ENCODE measurements at places on chromosomes 1 and 21.

GRCh38 chr1:231419738-231420298 is 2.3 kb downstream of the EGLN1 start:
- no peak for DNase-seq

- peak; percentile 16 for DNase-seq
Observed at GRCh38 chr1:149942207-149942606, 5.5 kb upstream of the MTMR11 start.

DNA sequence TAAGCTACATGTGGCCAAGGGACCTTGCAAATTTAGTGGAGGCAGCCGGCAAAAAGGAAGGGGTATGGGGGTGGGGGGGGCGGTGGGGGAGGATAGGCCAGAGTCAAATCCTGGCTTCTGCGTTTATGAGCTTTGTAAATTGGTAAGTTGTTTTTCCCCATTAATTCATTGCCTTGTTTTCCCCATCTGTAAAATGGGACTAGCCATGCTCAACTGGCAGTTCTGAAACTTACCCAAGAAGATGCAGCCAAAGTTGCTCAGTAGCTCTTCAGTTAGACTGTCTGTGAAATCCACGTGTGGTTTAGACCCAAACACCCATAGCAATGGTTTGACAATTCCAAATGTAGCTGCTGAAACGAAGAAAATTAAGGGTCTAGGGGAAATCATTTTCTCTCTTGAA is 52.3 kb upstream of the FAM89A start:
- no peak for DNase-seq

DNA sequence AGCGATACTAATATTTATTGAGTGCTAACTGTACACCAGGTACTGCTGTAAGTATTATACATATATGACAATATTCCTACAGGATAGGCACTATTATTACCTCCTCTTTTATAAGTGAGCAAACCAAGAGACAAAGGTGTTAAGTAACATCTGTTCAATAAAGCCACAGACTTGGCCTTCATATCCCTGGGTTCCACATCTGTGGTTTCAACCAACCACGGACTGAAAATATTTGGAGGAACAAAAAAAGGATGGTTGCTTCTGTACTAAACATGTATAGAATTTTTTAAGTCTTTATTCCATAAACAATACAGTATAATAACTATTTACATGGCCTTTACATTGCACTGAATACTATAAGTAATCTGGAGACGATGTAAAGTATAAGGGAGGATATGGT is 95.1 kb downstream of the RERE start:
- DNase-seq, result no peak

- no peak for DNase-seq
Observed at GRCh38 chr1:113422315-113423068, 32.2 kb downstream of the MAGI3 start.

- no peak for DNase-seq
Observed at GRCh38 chr1:1433804-1434130, 1.7 kb upstream of the VWA1 start.

GRCh38 chr21:45767071-45768006 is 123.8 kb downstream of the PCBP3 start:
- no peak for DNase-seq

GRCh38 chr1:226785805-226786204 is 46.7 kb upstream of the ITPKB start:
- no peak for DNase-seq

- no peak for DNase-seq
Observed at GRCh38 chr1:52574594-52574993, 21.7 kb upstream of the TUT4 start.

DNA sequence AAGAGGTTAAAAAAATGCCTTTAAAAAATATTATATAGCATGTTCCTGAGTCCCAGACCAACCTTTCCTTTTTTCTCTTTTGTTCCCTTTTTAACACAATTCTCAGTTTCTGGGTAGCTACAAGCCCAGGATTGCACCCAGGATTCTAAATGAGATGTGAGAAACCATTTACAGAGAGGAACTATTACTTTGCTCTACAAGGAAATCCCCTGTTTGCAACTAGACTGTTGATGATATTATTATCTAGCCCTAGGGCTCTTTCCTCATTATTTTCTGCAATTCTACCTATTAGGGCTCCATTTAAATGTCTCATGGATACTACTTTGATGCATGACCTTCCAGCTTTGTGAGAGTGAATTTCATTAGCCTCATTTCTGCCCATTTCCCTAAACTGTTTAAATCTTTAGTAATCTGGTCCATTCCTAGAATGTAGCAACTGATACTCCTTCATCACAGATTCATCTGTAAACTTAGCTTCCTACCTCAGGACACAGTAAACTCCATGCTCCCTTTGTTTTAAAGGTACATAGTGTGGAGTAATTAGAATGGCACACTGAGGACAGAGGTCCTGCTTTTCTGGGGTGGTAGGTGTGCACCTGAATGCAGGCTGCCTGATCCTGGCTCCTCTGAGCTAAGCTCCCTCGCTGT is 7.1 kb upstream of the KIF14 start:
- DNase-seq, result no peak

DNA sequence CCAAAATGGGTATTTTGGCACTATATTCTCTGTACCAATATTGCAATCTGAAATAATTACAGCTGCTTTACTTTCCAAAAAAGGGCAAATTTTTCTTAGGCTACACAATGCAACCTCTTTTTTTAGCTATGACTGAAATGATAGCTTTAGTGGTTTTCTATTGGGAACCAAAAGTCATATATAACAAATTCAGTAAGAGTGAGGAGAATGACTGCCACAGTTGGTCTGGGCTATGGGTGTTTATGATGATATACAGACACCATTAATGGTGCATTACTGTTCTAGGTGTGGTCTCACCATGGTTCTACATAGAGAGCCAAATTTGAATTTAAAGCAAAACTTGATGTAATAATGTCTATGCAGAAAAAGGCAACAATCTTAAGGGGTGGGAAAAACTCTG is 72.3 kb upstream of the PTBP2 start:
- no peak for DNase-seq

GRCh38 chr1:15100121-15100879 is 53.2 kb upstream of the TMEM51 start:
- DNase-seq, result peak; percentile 45

GRCh38 chr1:14724678-14725077 is 126.2 kb downstream of the KAZN start:
- DNase-seq, result no peak

GRCh38 chr1:6907201-6907600 is 121.9 kb downstream of the CAMTA1 start:
- DNase-seq, result no peak

Data from NCI-H2081 (cell line).